Activated T-cell treated with anti-CD3 and anti-CD28 coated beads for 48 hours (primary cell): ENCODE measurements at places on chromosomes 1 and 21.

DNA sequence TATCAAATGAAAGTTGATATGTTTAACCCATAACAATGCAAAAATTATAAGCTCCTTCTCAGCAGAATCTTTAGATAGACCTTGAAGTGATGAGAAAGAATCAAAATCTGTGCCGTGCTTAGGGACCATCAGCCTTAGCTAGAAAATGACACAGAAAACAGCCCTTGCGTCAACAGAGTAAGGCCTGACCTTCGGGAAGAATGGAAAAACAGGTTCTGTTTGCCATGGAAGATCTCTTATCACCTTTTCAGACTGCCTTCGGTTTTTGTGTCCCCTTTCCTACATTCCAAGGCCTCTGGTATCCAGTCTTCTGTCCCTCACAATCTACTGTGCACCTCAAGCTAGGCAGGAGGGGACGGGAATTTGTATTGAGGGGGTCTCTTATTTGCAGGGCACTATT, 37.6 kb upstream of the DPT start:
- DNase-seq, result no peak

DNA sequence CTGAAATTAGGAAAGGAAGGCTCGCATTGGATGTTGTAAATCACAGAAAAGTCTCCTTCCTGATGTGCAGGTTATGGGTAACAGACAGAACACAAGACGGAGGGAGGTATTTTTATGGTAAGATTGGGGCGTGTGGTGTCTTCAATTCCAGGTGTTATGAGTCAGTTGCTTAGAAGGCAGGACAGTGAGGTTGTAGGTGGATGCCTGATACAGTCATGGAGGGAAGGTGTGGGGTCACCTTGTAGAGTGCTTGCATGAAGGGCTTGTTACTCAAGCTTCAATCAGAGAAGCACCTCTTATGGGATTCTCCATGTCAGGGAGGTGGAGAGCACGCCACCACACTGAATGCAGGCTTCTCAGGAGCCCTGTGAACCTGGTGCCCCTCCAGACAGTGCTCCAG, 63.1 kb downstream of the C1orf21 start:
- DNase-seq, result no peak

GRCh38 chr21:21156957-21157356, 158.7 kb downstream of the NCAM2 start:
- DNase-seq, result no peak

- no peak for DNase-seq
These were observed 322.9 kb downstream of the BRINP3 start for GRCh38 chr1:190154744-190155143.

DNA sequence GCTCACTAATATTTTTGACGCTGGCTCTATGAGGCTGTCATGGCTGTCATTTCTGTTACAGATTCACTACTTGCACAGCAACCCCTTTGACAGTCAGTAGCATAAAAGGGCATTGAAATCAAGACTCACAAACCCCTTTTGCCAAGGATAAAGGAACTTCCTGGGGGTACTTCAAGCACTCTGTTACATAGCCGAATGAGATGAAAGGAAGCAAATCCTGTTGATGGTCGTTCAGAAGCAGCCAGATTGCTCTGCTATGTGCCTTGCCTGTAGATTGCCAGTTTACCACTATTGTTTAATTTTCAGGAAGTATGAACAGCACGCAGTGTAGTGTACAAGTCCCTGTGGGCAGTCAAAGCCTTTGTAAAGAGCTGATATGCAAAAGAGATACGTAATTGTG, 296.2 kb downstream of the LRRIQ3 start:
- DNase-seq, result no peak

DNA sequence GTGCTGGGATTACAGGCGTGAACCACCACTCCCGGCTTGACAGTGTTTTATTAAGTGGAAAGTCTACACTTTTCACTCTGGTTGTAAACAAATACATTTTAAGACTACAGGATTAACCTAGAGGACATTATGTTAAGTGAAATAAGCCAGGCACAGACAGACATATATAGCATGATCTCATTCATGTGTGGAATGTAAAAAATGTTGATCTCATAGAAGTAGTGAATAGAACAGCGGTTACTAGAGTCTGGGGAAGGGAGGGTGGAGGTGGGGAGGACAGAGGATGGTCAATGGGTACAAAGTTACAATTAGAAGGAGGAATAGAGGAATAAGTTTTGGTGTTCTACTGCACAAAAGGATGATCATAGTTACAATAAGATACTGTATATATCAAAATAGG, 16.9 kb downstream of the CTH start:
- no peak for DNase-seq

- DNase-seq, result no peak
These were observed 1610.0 kb downstream of the BRINP3 start for GRCh38 chr1:188867614-188868013.
